T-cell (primary cell): ENCODE measurements at places on chromosomes 1 and 21.
A peak's percentile ranks its signal among the peaks of the same experiment; 100 is the strongest.

- no peak for DNase-seq
Measured at GRCh38 chr1:98763488-98764150, 102.1 kb downstream of the SNX7 start.

GRCh38 chr1:150976879-150977694 lies 2.5 kb upstream of the CERS2 start:
- DNase-seq: peak; percentile 60

DNA sequence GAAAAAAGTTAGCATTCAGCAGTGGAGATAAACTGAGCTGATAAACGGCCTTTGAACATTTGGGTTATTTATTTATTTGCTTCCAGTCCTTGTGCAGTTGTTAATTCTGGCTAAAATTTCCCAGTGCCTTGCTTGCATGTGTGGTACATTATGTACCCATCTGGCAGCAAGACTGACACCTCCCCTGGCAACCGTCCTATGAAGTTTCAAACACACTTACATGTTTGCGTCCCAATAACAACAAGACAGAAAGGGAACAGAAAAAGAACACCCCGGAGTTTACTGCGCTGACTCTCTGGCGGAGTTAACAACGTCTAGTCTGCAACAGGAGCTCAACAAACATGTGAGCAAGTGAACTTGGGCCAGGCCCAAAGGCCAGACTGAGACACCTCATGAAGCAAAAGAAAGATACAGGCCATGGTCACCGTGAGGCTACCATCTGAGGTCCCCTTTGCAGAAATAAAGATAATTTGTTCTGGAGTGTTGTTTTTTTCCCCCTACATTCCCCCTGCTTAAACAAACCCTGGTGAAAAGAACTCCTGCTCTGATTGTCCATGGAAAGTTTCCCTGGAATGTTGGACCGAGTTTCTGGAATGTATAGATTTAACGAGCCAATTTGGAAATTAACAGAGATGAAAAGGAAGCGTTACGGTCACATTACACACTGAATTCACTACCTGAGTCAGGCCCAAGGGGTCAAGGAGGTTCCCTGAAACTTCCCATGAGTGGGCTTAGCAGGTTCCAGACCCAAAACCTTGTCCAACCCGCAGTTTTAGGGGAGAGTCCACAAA lies 33.4 kb downstream of the TRABD2B start:
- no peak for DNase-seq

DNA sequence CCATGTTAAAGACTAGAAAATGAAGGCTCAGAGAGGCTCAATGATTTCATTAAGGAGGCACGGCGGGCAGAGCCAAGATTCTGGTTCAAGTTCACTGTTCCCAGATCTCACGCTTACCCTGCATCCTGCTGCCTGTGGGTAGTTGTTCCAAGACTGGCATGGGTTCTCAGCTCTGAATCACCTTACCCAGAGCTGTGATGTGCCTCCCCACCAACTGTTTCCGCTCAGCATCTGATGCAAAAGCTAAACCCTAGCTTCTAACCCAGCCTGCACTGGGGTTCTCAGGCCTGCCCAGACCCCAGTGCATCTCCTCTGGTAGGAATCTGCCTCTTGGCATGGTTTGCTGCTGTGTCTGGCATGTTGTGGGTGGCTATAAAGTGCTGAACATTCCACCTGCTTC lies 11.8 kb downstream of the TNR start:
- DNase-seq: no peak

GRCh38 chr1:198118134-198118533 lies 38.7 kb upstream of the NEK7 start:
- no peak for DNase-seq

DNA sequence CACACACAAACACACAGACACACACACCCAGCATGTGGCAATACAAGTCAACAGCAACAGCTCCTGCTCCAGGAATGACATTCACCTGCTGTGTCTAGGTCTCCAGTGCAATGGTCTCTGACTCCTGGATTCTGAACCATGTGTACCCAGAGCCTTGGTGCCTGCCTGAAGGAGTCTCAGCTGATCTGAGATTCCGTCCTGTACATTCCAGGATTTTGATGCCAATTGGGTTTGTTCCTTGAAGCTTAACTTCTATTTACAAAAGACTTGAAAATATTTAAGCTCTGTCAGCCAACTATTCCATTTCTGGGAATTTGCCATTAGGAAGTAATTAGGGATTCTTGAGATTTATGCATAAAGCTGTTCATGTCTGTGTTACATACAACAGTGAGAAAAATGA lies 85.4 kb upstream of the LRRC8D start:
- DNase-seq: no peak

DNA sequence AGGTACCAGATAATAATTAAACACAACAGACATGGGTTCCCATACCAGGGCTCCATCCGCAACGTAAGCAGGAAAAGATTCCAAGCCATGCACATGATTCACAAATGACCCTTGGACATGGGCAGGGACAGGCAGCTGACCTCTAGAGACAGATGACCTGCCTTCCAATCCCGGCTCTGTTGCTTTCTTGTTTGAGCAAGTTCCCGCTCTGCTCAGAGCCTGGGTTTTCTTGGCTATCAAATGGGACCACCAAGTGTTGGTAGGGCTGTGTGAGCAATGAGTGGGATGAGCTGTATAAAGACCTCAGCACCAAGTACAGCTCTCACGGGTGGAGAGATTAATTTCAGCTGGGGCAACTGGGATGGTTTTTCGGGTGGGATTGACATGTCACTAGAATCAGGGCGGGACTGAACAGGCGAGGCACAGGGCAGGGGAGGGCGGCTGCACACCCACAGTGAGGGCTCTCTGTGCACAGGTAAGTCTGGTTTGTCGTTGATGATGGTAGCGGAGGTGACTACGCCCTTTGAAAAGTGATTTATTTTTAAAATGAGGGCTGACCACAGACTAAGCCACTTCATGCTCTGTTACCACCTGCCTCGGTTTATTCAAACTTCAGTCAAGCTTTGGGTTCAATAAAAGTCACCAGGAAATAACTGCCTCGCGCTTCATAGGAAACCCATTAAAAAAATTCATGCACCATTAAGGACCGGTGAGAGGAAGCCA lies 57.5 kb upstream of the IFFO2 start:
- no peak for DNase-seq

DNA sequence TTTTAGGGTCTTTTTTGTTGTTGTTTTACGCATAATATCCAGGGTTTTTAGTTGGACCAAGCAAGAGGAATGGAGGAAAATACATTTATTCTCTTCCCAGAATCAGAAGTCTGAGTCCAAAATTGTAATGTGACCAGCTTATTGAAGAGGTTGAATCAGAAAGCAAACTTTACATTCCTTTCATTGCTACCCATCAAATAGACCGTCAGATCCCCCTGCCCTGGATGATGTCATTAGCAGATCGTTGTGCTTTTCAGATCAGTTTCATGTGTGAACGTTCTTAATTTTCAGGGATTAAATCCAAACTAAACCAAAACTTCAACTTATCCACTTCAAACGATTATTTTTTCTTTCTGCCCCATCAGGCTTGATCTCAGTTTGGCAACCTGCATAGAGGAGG lies 85.7 kb upstream of the NGF start:
- DNase-seq: no peak

- DNase-seq: no peak
Measured at GRCh38 chr1:56107275-56107638, 472.1 kb downstream of the PLPP3 start.

GRCh38 chr1:3121401-3122210 lies 52.6 kb downstream of the PRDM16 start:
- no peak for DNase-seq
